CMK (cell line): ENCODE measurements at places on chromosomes 3 and 15.

- no peak for DNase-seq
Observed at GRCh38 chr15:89383365-89384175, 48.9 kb upstream of the POLG start.

DNA sequence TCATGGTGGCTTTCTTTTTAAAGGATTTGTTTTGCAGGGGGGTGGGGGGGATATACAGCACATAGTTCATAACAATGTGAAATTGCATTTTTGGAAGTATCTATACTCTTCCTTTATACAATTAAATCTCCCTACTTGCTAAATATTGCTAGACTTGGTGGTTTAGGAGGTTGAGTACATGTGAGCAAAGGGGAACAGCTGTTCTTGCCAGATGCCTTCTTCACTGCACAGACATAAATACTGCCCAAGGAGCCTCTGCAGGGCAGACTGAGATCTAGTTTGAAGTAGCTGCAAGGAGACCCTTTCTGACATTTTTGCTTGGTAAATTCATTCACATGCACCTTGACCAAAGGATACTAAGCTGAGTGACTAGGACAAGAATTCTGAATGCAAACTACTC is 228.6 kb upstream of the IL12A start:
- no peak for DNase-seq

DNA sequence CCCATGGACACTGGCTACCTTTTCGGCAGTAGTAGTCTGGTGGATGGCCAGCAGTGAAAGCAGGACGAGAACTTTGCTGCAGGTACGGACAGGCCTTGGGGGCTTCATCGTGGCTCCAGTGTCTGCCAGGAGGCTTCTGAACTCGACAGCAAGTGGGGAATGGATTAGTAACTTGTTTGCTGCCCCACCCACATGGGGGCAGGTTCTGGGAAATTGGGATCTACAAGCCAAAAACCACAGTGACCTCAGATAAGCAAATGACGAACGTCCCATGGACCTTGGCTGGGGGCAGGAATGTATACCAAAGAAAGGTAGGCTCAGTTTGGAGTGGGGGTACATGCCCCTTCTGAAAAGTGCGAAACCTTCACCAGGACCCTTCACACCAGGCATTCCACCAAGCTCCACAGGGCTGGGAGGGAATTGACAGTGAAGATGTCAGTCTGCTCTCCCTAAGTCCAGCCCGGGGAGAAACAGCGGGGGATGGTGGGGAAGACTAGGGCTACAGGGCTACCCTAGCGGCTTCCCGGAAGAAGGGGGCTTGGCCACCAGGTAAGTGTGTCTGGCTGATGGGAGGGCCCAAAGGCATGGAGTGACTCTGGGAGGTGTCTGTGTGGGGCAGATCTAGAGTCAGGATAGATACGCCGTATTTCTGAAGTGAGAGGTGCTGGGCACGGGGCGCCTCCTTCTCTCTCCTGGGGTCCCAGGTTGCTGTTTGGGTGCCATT is at the start of gene ITIH4:
Gene ITIH4 (minus strand): TSS at position 138 of the 724 bp plus-strand sequence. CDS start 30 bp downstream, at position 108.
- DNase-seq = no peak

DNA sequence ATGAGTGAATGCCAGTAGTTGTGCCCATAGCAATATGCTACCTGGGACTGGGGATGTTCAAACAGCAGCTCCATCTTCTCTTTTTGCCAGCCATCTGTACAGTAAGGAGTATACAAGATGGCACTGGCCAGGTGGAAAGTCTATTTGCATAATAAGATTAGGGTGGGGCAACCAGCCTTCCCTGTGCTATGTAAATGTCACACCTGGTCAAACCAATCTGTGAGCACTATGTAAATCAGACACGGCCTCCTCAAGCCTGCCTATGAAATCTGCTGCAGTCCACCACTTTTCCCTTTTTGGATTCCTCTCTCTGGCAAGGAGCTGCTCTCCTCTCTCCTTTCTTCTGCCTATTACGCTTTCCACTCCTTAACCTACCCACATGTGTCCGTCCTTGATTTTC is 53.0 kb downstream of the C3orf80 start:
- no peak for DNase-seq

DNA sequence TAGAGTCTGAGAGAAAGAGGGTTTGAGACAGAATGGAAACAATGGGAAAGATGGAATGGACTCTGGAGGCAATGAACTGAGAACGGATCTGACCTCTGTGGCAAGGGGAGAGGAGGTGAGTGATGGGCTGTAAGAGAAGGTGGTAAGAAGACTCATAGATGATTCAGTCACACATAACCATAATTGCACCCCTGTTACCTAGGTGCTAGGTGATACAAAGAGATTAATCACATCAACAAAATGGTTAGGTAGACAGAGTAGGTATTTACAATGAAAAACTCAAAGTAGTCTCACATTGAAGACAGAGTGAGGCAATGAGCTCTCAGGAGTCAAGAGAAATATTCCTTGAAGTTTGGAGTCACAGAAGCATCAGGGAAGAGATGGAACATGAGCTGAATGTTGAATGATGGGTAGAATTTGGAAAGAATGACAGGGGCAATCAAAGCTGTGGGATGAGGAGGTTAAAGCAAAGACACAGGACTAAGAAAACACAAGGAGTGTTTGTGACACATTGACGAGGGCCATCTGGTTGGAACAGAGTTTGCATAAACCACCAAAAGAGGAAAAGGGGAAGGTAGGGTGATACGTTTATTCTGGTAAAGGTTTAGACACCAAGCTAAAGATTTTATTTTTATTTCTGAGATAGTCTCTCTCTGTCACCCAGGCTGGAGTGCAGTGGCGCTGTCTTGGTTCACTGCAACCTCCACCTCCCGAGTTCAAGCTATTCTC is 32.7 kb downstream of the MME start:
- no peak for DNase-seq

- DNase-seq = no peak
Observed at GRCh38 chr3:60053526-60054265, 1003.9 kb upstream of the CFAP20DC start.

GRCh38 chr15:61835496-61836106 is 224.6 kb downstream of the VPS13C start:
- peak; percentile 3 for DNase-seq

DNA sequence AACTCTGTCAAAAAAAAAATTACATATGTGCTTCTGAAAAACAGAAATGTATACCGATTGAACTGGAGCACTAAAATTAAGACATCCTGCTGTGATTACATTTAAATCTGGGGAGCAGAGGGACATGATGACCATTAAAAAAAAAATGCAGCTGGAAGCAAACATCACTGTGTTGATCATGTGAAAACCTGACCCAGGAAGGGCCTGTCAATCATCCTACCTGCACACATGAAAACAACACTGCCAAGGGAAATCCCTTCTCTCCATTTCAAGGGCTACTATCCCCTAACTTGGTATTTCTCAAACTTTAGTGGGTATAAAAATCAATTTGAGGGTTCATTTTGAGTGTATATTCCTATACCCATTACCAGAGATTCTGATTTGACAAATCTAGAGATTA is 719.9 kb upstream of the CBLB start:
- no peak for DNase-seq

- DNase-seq = no peak
Observed at GRCh38 chr3:187051066-187051465, 88.2 kb downstream of the RPL39L start.

GRCh38 chr3:127486321-127486944 is 104.1 kb downstream of the TPRA1 start:
- no peak for DNase-seq

GRCh38 chr15:40028853-40029252 is 10.1 kb downstream of the SRP14 start:
- no peak for DNase-seq

DNA sequence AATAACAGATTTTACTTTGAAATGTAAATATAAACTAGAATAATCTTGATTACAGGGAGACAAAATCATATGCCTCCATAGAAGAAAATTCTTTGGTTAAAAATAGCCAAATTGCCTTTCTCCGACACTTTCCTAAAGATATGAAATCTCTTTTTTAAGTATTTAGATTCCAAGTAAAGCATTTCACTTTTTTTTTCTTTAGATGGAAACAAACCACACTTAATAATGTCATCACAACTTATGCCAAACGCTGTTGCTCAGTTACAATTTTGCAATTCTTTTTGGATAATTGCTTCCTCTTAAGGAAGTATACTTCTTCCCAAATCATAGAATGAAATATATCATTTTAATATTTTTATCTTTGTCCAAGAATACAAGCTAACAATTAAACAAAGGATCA is 294.1 kb upstream of the ARL6 start:
- no peak for DNase-seq

GRCh38 chr3:188503647-188504046 is 349.7 kb downstream of the LPP start:
- DNase-seq = no peak

- DNase-seq = no peak
Observed at GRCh38 chr15:69462030-69462492, 9.4 kb downstream of the RPLP1 start.

DNA sequence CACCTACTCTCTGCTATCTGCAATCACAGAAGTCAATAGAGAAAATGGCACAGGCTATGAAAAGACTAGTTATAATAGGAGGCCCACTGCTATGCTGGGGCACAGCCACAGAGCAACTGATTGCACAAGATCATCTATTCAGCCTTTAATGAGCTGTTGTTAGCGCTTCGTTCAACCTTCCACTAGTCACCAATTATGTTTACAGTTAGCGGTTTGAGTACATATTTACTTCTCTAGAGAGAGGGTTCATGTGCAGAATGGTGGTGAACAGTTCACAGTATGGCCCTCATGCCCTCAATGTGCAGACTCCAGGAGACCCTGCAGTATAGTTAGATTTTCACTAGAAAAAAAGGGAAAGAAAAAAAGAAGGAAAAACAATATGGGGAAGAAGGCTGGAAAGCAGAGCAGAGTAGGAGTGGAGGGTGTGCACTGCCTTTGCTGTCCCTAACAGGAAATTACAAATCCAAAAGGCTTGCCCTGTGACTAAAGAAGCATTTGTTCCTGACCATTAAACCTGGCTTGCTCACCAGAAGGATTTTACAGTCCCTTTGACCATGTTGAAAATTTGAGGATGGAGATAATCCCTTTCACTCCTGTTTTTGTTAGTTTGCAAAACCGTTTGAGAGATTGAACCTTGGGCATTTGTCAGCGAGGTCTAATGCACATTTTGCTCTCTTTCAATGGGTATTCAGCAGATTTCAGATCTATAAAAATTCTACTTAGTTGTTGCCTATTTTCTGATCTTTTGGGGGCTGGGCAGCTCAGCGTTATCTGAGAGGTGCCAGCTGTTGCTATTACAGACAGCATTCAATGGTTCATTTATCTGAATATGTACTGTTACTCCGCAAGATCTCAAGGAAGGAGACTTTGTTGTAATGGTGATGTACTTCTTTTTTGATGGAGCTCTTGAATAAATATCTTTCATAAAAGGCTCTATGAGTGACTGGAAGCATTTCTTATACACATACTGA is 296.1 kb downstream of the LSAMP start:
- DNase-seq = no peak

DNA sequence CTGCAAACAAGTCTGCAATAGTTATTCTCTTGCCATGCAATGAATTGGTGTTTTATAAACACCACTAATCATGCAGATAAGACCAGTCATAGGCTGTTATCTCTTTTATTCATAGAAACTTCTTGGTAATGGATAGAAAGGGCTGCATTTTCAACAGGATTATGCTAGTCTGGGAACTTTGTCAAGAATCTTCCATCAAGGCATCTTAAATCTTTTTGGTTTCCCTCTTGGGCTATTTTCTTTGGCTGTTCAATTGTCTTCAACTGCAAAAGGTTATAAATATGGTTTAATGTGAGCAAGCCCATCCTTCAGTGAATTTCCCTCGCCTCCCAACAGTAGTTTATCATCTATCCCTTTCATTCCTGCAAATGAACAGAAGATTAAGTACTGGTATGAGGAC is 59.0 kb upstream of the MINAR1 start:
- no peak for DNase-seq

- DNase-seq = no peak
Observed at GRCh38 chr15:67587331-67587730, 44.8 kb downstream of the MAP2K5 start.

DNA sequence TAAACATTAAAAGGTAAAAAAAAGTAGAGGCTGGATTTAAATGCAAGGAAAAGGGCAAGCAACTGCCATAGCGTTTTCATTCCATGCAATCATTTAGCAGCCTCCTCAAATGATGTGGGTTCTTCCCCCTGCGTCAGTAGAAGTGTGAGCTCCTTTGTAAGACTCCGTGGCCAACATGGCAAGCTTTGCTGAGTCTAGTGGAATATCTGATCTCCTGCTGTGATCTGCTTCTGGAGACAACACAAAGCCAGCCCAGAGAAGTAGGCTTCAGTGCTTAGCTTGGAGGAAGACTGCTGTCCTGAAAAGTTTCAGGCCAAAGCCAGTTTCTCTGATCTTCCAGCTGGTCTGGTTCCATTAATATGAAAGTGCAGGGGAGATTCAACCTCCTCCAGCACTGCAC is 70.4 kb downstream of the ARPP21 start:
- DNase-seq = no peak

GRCh38 chr15:50431204-50431603 is 7.0 kb downstream of the USP8 start:
- no peak for DNase-seq

- DNase-seq = no peak
Observed at GRCh38 chr3:70072180-70072579, 72.6 kb downstream of the SAMMSON start.
